ENCODE measurements at places on chromosomes 1 and 21.

DNA sequence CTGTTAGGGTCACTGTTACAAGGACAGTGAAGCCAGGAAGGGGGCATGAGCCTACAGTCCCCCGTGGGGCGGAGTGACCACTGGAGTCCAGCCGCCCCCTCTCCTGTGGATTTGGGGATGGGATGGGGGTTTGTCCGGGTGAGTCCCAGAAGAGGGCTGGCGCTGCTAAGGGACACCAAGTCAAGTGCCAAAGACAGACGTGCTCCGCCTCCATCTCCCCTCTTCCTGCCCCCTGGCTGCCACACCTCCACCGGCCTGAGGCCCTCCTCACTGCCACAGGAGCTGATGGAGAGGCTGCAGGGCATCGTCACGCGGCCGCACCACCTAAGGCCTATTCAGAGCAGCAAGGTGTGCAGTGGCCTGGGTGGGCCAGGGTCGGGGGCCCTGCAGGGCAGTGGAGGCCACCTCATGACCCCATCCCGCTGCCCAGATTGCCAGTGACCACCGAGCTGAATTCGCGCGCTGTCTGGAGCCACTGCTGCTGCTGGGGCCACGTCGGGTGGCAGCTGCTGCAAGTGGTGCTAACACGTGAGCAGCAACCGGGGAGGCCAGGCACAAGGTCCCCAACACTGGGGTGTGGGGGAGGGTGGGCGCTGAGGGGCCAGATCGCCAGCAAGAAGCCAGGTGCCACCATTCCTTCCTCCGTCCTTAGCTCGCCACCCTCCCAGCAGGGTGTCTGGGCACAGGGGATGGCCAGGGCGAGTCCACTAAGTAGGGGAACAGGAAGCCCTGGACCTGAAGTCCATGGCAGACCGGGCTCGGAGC is 4.9 kb downstream of the RNF207 start:
- DNase-seq = no peak

DNA sequence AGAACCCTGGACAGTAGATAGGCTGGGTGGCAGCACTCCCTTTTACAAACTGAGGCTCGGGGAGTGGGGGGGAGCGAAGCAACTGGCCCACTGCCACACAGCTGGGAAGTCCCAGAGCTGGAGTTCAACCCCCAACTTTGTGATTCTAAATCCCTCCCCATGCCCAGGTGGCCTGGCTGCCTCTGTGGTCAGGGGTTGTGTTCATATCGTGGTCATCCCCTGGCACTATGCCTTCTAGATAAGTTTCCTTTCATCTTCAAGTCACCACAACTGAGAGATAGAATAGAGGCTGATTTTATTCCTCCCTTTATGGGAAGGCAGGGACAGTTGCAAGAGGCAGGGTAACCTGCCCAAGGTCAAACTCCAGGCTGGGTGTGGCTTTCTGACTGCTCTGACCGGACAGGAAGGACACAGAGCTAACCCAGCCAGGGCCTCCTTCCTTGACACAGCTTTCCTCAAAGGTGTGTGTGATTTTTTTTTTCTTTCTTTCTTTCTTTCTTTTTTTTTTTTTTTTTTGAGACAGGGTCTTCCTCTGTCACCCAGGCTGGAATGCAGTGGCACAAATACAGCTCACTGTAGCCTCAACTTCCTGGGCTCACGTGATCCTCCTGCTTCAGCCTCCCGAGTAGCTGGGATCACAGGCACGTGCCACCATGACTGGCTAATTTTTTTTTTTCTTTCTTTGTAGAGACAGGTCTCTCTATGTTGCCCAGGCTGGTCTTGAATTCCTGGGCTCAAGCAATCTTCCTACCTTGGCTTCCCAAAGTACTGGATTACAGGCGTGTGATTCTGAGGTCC is 18.4 kb upstream of the TNFRSF1B start:
- DNase-seq = no peak

DNA sequence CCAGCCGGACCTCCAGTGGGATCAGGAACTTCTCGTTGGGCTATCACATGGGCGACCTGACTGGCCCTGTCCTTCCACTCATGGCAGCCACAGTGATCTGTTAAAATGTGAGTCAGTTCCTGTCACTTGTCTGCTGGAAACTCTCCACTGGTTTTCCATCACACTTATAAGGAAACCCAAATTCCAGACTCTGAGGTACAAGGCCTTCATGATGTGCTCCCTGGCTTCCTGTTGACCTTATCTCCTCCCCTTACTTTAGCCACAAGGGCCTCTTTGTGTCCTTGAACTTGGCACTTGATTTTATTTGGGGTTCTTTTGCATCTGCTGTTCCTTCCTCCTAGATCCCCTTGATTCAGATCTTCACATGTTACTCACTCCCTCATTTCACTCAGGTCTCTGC is 96.8 kb downstream of the TENT5C start:
- DNase-seq = no peak

DNA sequence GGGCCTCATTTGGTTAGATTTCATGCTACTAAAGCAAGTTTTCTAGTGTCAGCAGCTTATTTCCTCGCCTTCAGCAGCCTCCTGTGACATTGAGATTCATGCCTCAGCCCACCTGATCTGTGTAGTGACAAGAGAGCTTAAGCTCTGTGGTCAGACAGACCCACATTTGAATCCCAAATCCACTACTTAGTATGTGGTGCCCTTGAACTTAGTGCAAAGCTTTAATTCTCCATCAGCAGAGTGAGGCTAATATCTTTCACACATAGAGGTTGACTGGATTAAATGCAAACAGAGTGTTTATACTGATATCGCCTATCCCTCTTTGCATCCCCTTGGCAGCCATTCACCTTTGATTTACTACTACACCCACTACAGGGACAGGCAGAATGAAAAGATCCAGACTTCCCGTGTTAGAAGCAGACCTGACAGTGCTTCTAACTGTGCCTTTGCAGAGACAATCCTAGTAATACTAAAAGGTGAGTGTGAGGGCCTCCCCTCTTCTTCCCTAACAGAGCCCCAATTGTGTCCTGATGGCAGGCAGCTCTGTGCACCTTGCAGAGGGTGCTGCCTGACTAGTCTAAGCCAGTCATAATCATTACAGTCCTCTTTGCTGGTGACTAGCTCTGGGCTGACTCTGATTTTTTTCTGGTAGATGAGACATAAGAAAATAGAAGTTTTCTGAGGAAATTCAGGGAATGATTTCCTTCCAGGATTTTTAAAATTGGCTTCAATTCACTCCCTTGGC is 264.0 kb downstream of the CTH start:
- no peak for DNase-seq

GRCh38 chr1:43835082-43836021 is 98.2 kb upstream of the ARTN start:
- no peak for DNase-seq
